ENCODE measurements at places on chromosomes 2 and 18. TPM values are rescaled to one million over a fixed set of nuclear protein-coding genes. Genes with fewer than 3 reads are reported as not detected.

REG3A gene
- total RNA-seq: not detected

DHX57 gene
- total RNA-seq: 15.5 TPM

C2orf80 gene
- total RNA-seq: not detected

SLC40A1 gene
- 135 TPM for total RNA-seq

SPC25 gene
- total RNA-seq: 0.50 TPM

AFF3 gene
- total RNA-seq: 57.3 TPM

TRIM54 gene
- total RNA-seq: not detected

NOL4 gene
- total RNA-seq: 0.56 TPM

PROKR1 gene
- not detected for total RNA-seq

ASXL3 gene
- 1.4 TPM for total RNA-seq

MYO7B gene
- total RNA-seq: 5.2 TPM

MC5R gene
- total RNA-seq: not detected

DLGAP1 gene
- 3.8 TPM for total RNA-seq

SERPINB3 gene
- total RNA-seq: not detected

CXCR4 gene
- 55.1 TPM for total RNA-seq

POTEI gene
- 0.24 TPM for total RNA-seq

LYPD1 gene
- total RNA-seq: 1.5 TPM

DHRS9 gene
- total RNA-seq: 6.1 TPM

CCDC85A gene
- total RNA-seq: 17.0 TPM

LGALSL gene
- 30.8 TPM for total RNA-seq

EMX1 gene
- total RNA-seq: not detected

PPM1B gene
- 51.7 TPM for total RNA-seq

CD8B2 gene
- total RNA-seq: 0.21 TPM

DOCK10 gene
- 52.3 TPM for total RNA-seq

CHST10 gene
- 7.6 TPM for total RNA-seq

CFAP210 gene
- total RNA-seq: 0.95 TPM

RUFY4 gene
- total RNA-seq: not detected

ALPP gene
- total RNA-seq: 6.0 TPM

CD8B gene
- total RNA-seq: 1.5 TPM

CRYBA2 gene
- total RNA-seq: not detected

APOB gene
- total RNA-seq: 0.53 TPM

RFX8 gene
- not detected for total RNA-seq

RAB27B gene
- total RNA-seq: 20.1 TPM

NAT8 gene
- total RNA-seq: not detected

ARHGAP25 gene
- total RNA-seq: 48.5 TPM

CFC1 gene
- not detected for total RNA-seq

DNAJC5G gene
- not detected for total RNA-seq

AQP4 gene
- 301 TPM for total RNA-seq

TUBA3D gene
- total RNA-seq: not detected

HOXD13 gene
- not detected for total RNA-seq

MAP2 gene
- total RNA-seq: 22.6 TPM

CXCR1 gene
- 10.4 TPM for total RNA-seq

SLC35F6 gene
- 49.3 TPM for total RNA-seq

MARCO gene
- total RNA-seq: 491 TPM

C2orf66 gene
- total RNA-seq: 0.21 TPM

ITGA6 gene
- total RNA-seq: 70.4 TPM

CCDC121 gene
- total RNA-seq: 5.9 TPM

WNT10A gene
- 0.35 TPM for total RNA-seq

EFEMP1 gene
- total RNA-seq: 219 TPM

RAX gene
- not detected for total RNA-seq

NXPH2 gene
- total RNA-seq: not detected

C18orf32 gene
- total RNA-seq: 60.6 TPM

CRYGC gene
- total RNA-seq: not detected

REG3G gene
- total RNA-seq: not detected

ICOS gene
- total RNA-seq: 3.0 TPM

RAPGEF4 gene
- total RNA-seq: 14.6 TPM

RELCH gene
- 29.9 TPM for total RNA-seq

Measured in lower lobe of right lung (tissue), 2 donors.